ENCODE measurements at places on chromosomes 4 and X.

GRCh38 chr4:74522251-74522991, 77.5 kb downstream of the AREG start:
- no peak for DNase-seq

DNA sequence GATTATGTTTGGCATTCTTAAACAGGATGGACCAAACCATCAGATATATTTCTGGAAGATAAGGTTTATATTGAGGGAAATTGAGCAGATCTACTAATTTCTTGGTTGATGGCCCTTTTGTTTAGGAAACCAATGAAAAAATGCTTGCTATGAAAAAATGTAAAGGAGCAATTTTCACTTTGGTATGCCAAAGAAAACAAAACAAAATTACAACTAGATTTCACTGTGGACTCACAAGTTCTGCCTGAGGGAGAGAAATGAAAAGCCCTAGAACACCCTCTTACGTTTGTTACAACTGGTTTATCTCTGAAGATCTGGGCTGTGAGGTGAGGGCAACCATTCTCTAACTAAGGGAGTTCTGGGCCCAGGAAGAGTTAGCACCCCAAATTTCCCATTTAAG, 122.5 kb upstream of the IL15 start:
- DNase-seq = no peak

GRCh38 chrX:111444881-111445280, 32.9 kb upstream of the DCX start:
- no peak for DNase-seq

- DNase-seq = no peak
These were observed 136.0 kb downstream of the FAM53A start for GRCh38 chr4:1547856-1548826.

DNA sequence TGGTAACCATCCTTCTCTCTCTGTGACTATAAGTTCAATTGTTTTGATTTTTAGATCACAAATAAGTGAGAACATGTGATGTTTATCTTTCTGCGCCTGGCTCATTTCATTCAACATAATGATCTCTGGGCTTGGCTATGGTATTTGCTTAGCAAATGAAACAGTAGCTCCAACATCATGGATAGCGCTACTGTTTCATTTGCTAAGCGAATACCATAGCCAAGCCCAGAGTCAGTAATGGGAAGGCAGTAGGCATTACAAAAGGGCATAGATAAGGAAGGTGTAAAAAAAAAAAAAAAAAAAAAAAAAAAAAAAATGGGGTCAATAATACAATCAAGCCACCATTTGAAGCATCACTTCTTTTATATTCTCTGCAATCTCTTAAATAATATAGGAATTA, 469.0 kb upstream of the ATOH1 start:
- no peak for DNase-seq

DNA sequence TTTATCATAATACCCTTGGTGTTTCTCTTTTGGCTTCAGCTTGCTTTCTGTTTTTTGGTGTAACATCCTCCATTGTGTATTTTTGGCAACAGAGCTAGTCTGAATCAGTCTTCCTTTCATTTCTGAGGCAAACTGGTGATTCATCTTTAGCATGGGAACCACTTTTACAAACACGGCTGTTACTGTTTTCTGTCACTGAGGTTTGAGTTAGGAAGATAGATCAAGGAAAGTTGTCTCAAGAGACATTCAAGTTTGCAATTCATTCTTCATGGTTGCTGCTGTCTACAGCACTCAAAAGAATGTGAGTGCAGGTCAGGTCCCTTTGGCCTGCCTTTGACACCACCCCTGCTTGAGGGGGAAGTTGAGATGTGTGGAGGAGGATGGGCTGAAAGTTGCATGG, 36.3 kb downstream of the IL21 start:
- DNase-seq = no peak

DNA sequence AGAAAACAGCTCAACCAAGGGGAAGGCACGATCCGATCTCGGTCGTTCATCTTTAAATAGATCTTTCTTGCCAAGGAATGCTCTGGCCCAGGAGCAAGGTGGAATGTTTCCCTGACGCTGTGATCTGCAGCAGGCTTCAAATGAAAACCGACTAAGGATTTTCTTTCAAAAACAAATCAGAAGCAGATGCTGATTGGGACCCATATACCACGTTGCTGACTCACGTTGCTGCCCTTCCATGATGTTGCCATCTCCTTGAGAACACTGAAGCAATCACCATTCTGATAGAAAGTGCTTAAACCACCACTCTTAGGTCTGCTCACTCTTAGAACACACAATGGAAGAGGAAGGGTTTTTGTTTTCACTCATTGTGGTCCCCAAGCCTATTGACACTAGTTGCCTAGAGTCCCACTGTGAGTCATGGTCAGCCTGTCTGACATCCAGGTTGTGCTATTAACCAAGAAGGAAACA, 26.1 kb downstream of the LAMTOR3 start:
- DNase-seq = no peak

DNA sequence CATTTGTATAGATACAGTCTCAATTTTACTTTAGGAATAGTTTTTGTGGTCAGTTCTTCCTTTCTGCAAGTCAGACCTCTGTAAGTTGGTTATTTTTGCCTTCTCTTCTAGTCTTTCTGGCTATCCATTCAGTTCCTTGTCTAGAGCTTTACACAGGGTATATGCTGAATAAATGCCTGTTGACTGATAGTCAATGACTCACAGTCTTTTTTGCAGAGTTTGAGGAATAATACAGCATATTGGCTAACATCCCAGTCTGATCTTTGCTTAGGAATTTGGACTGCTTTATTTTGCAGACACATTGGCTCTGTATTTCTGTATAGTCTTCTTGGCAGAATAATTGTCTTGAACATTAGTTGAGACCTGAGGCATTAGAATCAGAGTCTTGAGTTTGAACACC, 132.4 kb downstream of the MAGEC1 start:
- no peak for DNase-seq

DNA sequence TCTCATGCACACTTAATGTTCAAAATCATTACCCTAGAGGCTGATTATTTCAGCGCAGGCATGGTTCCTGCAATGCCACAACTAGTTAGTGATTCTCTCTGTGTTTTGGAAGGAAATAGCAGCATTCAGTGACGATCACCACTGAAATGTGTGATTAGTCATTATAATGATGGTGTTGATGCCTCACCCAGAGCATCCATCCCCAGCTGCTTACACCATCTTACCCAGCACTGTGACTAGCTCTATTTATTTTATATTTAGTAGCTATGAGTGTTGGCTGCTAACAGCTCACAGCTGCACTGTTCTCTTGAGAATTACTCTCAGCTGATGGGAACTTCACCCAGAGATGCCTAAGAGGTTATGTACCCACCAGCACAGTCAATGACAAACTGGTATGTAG, 60.5 kb upstream of the TSPAN7 start:
- no peak for DNase-seq

GRCh38 chr4:121952290-121952689, 430 bp upstream of the TRPC3 start:
- DNase-seq = no peak

GRCh38 chr4:88107406-88108107, 50.9 kb downstream of the ABCG2 start:
- no peak for DNase-seq

DNA sequence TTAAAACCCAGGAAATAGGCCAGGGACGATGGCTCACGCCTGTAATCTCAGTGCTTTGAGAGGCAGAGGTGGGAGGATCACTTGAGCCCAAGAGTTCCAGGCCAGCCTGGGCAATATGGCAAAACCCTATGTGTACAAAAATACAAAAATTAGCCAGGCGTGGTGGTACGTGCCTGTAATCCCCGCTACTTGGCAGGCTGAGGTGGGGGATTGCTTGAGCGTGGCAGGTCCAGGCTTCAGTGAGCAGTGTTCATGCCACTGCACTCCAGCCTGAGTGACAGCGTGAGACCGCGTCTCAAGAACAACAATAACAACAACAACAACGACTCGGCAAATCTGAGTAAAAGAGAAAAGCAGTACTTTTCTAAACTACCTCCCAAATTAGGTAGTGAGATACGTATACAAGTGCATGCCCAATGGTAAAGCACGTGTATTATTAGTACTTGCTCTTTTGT, 13.0 kb upstream of the NDUFC1 start:
- no peak for DNase-seq

- no peak for DNase-seq
These were observed 85.2 kb downstream of the SLC16A2 start for GRCh38 chrX:74506317-74507115.

GRCh38 chrX:46703980-46704379, 54.9 kb downstream of the SLC9A7 start:
- DNase-seq = no peak

DNA sequence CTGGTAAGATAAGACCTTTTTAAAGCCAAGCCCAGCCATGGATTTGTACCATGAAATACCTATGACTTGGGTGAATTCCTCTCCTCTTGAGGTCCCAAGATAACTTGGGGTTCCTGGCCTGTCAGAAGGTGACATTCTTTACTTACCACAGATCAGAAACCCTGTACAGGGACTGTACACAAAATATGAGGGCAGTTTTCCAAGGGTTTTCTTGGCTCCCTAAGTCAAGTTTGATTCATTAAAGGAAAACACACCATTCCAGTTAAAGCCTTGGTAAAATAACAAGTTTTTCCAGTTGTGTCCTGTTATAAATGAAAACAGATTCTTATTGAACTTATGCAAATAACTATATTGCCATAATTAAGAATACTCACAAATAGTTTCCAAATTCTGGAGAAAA, 8.2 kb downstream of the SYAP1 start:
- no peak for DNase-seq

GRCh38 chrX:41055740-41056139, 29.5 kb upstream of the USP9X start:
- no peak for DNase-seq

GRCh38 chr4:5942947-5943346, 50.1 kb upstream of the CRMP1 start:
- no peak for DNase-seq
